ENCODE measurements at places on chromosomes 13 and 19. TPM values are rescaled to one million over a fixed set of nuclear protein-coding genes. Genes with fewer than 3 reads are reported as not detected.

The ATP8B3 gene
- total RNA-seq = 11.3 TPM

The NLRP11 gene
- not detected for total RNA-seq

- H3K4me3 ChIP-seq = no peak overlapping the region
- no peaks in the 10 kb centered on the region for H3K27me3 ChIP-seq
- no peaks in the 10 kb centered on the region for H3K4me1 ChIP-seq
- H3K27ac ChIP-seq = no peak overlapping the region
- no peaks in the 10 kb centered on the region for H3K36me3 ChIP-seq
Measured at GRCh38 chr19:7272856-7273578, 21.2 kb downstream of the INSR start.

GRCh38 chr13:107450931-107451330, 764.4 kb downstream of the LIG4 start:
- no peak overlapping the region for H3K4me3 ChIP-seq
- no peaks in the 10 kb centered on the region for H3K36me3 ChIP-seq
- H3K4me1 ChIP-seq = no peaks in the 10 kb centered on the region
- H3K27ac ChIP-seq = no peak overlapping the region

DNA sequence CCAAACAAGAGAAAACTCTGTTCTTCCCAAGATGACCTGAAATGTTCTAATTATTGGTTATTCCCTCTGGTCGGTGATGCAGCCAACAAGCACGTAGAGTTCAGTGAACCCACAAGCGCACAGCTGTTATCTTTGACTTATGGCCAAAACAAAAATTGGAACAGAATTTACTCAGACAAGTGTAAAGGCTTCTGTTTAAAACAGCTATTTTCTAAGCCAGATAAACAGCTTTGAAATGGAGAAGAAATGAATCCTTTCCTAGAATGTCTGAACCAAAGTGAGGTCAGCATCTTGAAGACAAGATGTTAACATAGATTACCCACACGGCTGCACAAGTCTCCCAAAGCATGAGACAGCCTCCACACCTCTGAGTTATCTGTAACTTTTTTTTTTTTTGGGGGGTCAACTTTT, 669.2 kb downstream of the DIAPH3 start:
- DNase-seq = no peak
- H3K4me1 ChIP-seq = peaks cover 2% of the 10 kb centered on the region
- no peaks in the 10 kb centered on the region for H3K36me3 ChIP-seq
- no peak overlapping the region for H3K4me3 ChIP-seq
- no peak overlapping the region for H3K27ac ChIP-seq

DNA sequence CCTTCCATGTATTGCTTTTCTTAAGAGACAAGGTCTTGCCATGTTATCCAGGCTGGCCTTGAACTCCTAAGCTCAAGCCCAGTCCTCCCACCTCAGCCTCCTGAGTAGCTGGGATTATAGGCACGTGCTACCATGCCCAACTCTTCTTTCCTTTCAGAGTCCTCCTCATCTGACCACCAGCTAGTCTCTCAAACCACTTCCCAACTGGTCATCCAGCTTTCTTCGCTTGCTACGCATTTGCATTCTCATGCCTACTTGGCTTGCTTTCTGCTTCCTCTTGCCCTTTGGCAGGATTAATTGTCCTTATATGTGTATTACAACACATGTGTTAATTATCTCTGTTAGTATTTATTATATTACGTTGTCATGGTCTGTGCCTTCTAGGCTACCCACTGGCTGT, 6.3 kb downstream of the GPR18 start:
- no peak overlapping the region for H3K4me3 ChIP-seq
- no peak for DNase-seq
- peaks cover 52% of the 10 kb centered on the region for H3K4me1 ChIP-seq
- H3K27ac ChIP-seq = peak overlapping the region; percentile 54
- no peaks in the 10 kb centered on the region for H3K27me3 ChIP-seq

DNA sequence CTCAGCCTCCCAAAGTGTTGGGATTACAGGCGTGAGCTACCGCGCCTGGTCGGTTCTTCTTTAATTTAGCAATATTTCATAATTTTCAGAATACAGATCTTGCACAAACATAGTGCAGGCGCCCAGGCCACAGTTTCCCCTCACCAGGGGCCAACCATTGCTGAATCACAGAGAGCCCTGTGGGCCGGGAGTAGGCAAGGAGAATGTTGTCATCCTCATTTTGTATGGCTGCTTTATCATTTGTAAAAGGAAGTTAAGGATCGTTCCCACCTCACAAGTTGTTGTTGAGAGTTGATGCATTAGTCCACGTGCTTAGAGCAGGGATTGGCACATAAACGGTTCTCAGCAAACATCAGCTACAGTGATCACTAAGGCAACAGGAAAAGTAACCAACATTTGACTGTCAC, 30.2 kb downstream of the MEIS3 start:
- no peak overlapping the region for H3K27ac ChIP-seq
- no peak for DNase-seq
- H3K27me3 ChIP-seq = peaks cover 3% of the 10 kb centered on the region
- no peaks in the 10 kb centered on the region for H3K4me1 ChIP-seq
- H3K36me3 ChIP-seq = no peaks in the 10 kb centered on the region

DNA sequence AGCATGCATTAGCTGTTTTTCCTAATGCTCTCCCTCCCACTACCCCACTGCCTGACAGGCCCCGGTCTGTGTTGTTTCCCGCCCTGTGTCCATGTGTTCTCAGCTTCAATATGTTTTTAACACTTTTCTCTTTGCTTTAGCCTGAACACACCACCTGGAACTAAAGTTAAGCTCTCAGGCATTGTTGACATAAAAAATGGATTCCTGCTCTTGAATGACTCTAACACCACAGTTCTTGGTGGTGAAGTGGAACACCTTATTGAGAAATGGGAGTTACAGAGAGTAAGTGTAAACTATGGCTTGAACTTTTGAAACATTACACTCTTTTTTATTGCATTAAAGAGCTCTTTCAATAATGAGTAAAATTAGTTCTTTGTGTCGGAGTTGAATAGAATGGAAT, 70.1 kb downstream of the TDRD3 start:
- no peak overlapping the region for H3K27ac ChIP-seq
- H3K36me3 ChIP-seq = peaks cover 10% of the 10 kb centered on the region
- no peaks in the 10 kb centered on the region for H3K27me3 ChIP-seq
- H3K4me1 ChIP-seq = no peaks in the 10 kb centered on the region
